ENCODE measurements at places on chromosomes 7 and 10.

GRCh38 chr10:121981346-121981745, 6.3 kb upstream of the NSMCE4A start:
- no peak for DNase-seq

GRCh38 chr7:46297515-46297914, 376.4 kb upstream of the IGFBP3 start:
- DNase-seq: no peak

DNA sequence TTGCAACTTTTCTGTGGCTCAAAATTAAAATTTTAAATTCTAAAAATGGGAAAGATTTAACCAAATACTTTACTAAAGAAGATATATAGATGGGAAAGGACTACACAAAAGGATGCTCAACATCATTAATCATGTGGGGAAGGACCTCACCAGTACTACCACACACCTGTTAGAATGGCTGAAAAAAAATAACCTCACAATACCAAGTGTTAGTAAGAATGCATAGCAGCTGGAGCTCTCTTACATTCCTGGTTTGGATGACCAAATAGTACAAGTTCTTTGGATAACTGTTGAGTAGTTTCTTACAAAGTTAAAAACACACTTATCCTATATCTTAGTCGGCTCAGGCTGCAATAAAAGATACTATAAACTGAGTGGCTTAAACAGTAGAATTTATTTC, 33.9 kb downstream of the LIPJ start:
- no peak for DNase-seq

DNA sequence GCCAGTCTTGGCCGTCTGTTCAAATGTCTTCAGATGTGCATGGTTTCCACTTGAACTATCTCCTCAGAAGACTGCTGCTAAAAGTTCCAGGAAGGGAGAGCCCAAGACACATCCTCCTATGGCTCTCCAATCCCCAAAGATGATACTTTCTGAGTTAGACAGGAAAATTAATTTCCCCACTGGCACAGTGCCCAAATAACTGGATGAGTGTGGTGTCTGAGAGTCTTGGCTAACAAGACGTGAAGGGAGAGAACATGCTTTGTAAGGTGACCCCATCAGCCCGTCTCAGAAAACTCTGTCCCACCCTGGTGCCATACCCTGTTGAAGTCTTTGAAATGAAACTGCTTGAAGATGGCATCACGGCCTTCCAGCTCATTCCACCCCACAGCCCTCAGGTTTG, 2.9 kb downstream of the PCBD1 start:
- no peak for DNase-seq

DNA sequence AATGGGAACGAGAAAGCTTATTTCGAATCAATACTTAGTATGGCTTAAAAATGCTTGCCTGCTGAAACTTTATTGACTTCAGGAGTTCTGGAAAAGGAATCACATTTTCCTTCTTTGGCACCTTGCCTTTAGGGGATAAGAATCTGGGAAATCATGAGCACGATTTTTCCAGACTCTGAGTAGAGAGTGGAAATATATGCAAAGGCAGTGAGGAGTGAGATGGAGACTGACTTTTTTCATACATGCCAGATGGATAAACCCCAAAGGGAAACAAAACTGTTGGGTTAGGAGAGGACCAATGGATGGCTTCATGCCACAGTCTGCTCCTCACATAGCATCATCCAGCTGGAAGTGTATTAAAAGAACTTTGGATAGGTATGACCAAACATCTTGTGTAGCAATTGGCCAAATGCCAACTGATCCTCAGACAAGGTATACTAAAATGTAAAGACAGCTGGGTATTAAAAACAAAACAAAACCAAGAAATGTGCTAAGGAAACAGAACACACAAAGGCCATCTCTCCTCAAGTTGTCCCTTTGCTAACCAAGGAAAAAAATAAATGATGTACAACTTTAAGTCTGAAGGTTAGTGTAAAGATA, 1.7 kb downstream of the COL28A1 start:
- no peak for DNase-seq

- no peak for DNase-seq
These were observed 140.7 kb upstream of the AGK start for GRCh38 chr7:141410353-141411000.

- no peak for DNase-seq
These were observed 5.5 kb downstream of the RASSF4 start for GRCh38 chr10:44965104-44965503.

GRCh38 chr7:118129041-118129795, 54.7 kb upstream of the LSM8 start:
- no peak for DNase-seq

DNA sequence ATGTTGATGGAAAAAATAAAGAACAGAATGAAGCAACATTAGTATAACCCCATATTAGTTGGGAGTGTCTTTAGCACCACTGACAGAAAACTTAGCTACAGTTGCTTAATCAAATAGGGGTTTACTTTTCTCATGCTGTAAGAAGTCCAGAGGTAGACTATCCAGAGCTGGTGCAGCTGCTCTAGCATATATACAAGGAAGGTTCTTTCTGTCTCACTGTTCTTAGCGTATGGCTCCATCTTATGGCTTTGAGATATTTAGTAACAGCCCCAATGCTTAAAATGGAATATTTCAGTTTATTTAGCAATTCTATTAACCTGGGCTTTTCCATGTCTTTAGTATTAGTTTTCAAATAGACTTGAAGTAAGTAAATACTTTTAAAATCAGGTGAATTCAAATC, 15.2 kb upstream of the WNT2 start:
- no peak for DNase-seq

GRCh38 chr10:52631146-52631545, 141.4 kb downstream of the MBL2 start:
- no peak for DNase-seq

DNA sequence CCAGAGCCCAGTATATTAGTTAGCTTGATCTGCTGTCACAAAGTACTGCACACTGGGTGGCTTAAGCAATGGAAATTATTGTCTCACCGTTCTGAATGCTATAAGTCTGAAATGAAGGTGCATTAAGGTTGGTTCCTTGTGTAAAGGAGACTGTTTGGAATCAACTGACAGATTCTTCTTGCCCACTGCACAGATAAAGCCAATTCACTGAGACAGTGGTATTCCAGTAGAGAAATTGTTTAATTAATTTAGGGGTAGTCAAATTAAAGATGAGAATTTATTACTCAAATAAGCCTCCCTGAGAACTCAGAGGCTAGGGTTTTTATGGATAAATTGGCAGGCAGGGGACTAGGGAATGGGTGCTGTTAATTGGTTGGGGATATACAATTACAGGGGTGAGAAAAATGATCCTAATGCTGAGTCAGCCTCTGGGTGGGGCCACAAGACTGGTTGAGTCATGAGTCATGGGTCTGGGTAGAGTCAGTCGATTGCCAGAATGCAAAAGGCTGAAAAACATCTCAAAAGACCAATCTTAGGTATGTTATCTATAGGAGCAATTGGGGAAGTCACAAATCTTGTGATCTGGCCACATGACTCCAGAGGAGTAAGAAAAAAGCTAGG, 23.5 kb upstream of the SAMD9L start:
- DNase-seq: no peak

DNA sequence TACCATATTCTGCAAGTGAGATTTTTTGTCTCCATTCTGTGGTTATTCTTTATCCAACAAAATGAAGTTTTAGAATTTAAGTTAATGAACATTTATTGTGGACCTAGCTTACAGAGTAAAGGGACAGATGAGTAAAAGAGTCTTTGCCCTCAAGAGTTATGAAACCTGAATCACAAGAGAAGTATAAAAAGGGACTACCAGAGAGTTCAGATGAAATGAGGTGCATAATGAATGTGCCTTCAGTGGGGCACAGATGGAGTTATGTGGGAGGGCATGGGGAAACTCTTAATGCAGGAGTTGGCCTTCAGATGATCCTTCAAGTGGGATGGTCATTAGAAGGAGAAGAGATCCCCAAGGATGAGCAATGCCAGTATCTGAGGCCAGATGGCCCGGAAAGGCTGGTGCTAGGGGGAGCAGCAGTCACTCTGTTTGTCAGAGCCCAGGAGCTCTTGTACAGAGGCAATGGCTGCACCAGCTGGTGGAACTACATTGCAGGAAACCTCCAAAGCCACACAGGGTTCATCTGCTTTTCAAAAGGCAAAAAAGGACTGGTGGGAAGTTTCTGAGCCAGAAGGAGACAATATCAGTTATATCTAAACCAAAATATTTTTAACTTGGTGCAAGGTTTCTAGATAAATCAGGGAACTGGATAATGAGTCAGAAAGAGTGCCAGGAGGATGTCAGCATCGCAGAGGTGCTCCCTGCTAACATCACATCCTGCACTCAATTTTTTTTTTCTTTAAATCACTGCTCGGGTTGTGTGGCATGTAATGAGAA, 162.0 kb downstream of the KLF6 start:
- DNase-seq: no peak

- DNase-seq: peak; percentile 21
These were observed 99.2 kb downstream of the GRK5 start for GRCh38 chr10:119306514-119306951.

- DNase-seq: no peak
These were observed 3.0 kb upstream of the PHYHIPL start for GRCh38 chr10:59173414-59173813.

DNA sequence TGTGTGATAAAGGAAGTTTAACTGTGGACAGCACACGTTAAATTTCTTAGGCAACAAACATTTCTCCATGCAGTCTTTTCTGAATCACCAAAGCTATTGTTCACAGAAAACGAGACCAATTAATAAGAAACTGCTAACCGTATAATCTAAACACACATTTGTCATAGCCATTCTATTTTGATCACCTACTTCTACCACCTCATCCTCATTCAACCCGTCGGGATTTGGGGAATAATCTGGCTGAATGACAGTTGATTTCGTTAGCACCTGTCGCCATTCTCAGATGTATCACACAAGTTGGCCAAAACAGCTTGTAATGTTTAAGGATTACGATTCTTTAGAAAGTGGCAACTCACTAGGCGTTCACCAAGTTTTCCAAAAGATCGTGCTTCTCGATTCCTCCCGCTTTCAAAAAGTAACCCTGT, 1.2 kb downstream of the EZH2 start:
- no peak for DNase-seq

GRCh38 chr10:24201503-24202180, 7.3 kb upstream of the KIAA1217 start:
- no peak for DNase-seq

- DNase-seq: no peak
These were observed 144.2 kb upstream of the STEAP4 start for GRCh38 chr7:88450874-88451273.

DNA sequence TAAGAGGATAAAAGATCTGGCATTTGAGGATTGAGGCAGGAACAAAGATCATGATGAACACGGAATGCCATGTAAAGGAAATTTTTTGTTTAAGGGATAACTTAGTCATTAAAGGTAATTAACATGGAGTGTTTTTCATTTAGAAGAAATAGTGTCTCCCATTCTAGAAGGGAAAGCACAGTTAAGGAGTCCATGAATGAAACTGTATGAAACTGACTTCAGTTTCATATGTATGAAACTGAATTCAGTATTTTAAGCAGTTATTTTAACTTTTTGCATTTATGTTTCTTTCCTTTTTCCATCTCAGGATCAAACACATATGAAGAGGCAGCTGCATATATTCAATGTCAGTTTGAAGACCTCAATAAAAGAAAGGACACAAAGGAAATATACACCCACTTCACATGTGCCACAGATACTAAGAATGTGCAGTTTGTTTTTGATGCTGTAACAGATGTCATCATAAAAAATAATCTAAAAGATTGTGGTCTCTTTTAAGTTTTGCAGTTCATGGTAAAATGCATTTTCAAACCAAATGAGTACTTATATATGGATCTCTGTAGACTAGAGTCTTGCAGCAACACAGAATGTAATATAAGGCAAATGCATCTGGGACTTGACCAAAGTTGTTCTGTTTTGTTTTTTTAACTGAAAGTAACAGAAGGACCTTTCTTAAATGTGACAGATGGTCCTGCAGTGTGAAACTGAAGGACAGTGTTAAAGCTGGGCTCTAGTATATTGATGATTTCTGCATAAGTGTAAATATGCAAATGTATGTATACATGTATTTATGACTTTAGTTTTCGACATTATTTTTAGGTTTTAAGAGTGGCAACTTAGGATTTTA, 82.6 kb downstream of the GNAI1 start:
- no peak for DNase-seq

- DNase-seq: no peak
These were observed 96.7 kb downstream of the ZRANB1 start for GRCh38 chr10:125038637-125039036.

DNA sequence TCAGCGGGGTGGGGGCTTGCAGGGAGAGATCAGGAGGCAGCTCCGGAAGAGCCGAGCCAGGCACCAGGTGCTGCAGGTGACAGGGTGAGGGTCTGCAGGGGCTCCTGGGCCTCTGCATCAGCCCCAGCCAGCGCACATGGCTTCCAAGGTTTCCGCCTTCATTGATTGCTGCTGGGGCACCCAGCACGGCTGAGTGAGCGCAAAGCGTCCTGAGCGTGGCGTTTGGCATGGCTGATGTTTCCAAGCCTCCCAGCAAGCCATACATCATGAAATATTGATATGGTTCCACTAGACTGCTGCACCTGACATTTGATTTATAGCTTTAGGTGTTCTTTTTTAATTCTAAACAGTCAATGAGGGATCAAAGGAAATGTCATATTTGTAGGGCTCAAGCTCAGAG, 259.0 kb downstream of the WDR37 start:
- no peak for DNase-seq

DNA sequence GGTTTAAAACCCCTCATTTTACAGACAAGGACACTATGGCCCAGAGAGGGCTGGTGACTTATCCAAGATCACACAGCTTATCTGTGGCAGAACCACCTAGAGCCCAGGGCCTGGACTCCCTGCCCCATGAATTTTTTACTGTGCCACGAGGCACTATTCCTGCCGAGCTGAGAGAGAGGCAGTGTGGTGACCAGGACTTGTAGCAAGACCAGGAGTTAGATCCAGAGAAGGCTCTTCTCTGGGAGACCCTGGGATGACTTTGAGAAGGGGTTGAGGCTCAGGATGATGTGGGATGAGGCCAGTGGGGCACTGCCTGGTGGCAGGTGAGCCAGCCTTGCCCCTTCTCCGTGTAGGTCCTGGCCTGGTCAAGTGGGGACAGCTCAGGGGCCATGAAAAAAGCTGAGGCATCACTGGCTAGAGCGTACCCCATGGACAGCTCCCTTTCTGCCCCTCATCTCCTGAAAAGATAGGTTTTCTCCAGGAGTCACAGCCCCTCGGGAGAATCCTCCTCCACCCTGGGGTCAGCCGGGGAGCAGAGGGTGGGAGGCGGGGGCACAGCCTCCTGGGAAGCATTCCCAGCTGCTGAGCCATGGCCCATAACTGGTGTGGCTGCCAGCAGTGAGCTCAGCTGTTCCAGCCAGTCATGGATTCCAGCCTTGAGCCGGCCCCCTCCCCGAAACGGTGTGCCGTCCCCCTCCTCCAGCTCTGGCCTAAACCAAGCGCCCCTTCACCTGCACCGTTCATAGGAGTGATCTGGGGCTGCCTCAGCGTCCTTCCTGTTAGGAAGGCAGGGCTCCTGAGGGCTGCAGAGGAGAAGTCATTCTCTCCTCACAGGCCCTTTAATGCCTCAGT, 5.8 kb downstream of the FLNC start:
- DNase-seq: no peak
